ENCODE measurements at places on chromosomes 11 and 22. TPM values are rescaled to one million over a fixed set of nuclear protein-coding genes. Genes with fewer than 3 reads are reported as not detected.

- DNase-seq: no peak
Observed at GRCh38 chr11:131546218-131546895, 175.9 kb downstream of the NTM start.

GRCh38 chr22:24937114-24937513 lies 9.4 kb downstream of the LHFPL7 start:
- DNase-seq: peak; percentile 67

DNA sequence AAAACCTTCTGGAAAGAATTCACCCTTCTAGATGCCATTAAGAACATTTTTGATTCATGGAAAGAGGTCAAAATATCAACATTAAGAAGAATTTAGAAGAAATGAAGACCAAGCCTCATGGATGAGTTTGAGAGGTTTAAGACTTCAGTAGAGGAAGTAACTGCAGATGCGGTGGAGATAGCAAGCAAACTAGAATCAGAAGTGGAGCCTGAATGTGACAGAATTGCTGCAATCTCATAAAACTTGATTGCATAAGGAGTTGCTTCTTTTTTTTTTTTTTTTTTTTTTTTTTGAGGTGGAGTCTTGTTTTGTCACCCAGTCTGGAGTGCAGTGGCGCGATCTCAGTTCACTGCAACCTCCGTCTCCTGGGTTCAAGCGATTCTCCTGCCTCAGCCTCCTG lies 51.6 kb downstream of the MS4A13 start:
- no peak for DNase-seq

- no peak for DNase-seq
Observed at GRCh38 chr11:36417154-36417553, 92.9 kb downstream of the TRAF6 start.

DNA sequence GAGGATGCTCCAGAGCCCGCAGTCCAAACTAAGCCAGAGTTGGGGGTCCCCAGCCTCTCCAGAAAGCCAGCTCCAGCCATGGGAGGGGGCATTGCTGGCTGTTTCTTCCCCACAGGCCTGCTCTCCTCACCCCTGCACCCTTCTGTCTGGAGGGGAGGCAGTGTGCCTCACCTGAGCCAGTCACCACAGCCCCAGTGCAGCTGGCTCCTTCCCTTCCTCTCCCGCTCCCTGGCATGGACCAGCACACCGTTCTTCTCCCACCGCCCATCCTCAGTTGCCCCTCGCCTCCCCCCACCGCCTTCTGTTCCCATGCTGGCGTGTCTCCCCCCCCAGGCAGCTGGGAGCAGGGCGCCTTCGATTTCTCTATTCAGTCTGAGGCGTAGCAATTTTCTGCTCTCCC lies 110.5 kb upstream of the THY1 start:
- no peak for DNase-seq

- DNase-seq: no peak
Observed at GRCh38 chr22:36022162-36022561, 6.5 kb downstream of the RBFOX2 start.

- peak; percentile 53 for DNase-seq
Observed at GRCh38 chr11:44763121-44763820, 36.5 kb downstream of the TSPAN18 start.

GRCh38 chr11:119188887-119189286 lies 3.6 kb downstream of the NHERF4 start:
- no peak for DNase-seq

GRCh38 chr11:122521626-122522025 lies 133.9 kb upstream of the UBASH3B start:
- no peak for DNase-seq

DNA sequence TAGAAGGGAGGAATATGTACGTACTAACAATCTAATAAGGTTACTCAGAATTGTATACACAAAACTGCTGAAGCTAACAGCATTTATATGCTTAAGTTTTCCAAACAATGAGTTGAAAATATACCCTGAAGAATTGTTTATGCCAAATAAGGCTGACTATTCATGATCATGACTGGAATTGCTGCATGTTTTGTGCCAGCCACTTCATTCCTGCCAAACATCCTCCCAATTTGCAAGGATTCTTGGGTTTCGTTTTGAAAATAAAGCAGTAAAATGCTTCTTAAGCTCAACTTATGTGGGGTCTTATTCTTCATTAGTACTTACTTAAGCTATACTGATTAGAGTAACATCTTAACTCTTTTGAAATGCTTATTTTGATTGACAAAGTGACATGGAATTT lies 149.0 kb downstream of the SPON1 start:
- DNase-seq: no peak

DNA sequence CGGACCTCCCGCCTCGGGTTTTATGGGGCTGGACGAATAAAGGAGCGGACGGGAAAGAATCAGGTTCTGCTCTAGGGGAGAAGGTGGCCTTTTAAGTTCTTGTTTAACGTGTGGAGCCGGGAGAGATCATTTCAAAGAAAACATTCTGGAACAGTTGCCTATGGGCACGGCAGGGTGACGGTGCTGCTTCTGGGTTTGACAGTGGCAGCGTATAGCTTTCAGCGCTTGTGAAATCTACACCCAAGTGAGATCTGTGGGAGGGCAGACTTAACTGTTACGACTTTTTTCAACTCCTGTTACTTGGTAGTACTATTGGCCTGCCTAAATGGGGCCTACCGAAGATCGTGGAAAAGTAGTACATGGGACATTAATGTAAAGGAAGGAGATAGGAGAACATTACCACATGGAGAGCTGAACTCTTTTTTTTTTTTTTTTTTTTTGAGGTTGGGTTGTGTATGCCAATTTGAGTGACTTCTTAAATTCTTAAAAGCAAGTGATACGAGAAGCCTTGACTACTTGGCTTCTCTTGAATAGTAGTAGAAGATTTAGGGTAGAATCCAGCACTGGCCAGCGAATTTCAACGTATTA lies 743 bp downstream of the USP47 start:
- peak; percentile 76 for DNase-seq

DNA sequence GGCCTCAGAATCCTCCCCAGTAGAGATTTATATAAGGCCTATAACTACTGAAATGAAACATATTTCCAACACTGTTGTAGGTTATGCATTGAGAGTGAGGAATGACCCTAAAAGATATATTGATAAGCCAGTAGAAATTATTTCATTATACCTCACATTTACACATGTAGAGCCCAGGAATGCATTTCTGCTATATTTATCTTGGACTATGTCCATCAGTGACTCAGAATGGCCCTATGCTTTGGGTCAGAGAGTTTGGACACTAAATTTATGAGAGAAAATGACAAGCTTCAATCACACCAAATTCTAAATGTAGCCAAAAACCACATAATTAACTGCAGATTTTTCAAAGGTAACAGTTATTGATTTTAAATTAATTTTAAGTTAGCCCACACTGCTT lies 761.9 kb downstream of the DLG2 start:
- no peak for DNase-seq

- no peak for DNase-seq
Observed at GRCh38 chr11:100965346-100965745, 164.3 kb downstream of the PGR start.

- DNase-seq: no peak
Observed at GRCh38 chr11:86502137-86502642, 127.5 kb downstream of the CCDC81 start.

GRCh38 chr11:47078751-47079521 lies 97.7 kb downstream of the ARFGAP2 start:
- DNase-seq: no peak

DNA sequence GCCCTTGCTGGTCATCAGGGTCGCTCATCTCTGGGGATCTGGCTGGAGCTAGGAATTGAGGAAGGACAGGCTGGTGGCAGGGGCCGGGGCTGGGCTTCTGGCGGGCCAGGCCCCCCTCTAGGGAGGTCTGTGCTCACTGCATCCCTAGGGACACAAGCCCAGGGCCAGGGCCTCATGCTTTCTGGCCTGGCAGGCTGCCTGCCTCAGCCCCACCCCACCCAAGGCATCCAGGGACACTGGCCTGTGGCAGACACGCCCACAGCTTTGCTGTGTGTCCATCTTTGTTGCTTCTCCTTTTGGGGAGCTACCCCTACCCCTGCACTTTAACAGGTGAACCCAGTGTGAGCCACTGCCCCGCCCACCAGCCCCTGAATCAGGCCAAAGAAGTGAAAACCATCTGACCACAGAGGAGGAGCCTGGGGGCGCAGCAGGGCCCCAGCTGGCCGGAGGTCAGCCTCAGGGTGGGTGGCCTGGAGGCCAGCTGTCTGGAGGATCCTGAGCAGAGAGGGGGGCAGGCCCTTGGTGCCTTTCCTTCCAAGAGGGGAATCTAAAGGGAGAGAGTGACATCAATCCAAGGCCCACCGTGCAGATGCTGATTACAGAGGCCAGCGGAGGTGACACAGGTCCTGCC lies 26.8 kb upstream of the CELSR1 start:
- no peak for DNase-seq

DNA sequence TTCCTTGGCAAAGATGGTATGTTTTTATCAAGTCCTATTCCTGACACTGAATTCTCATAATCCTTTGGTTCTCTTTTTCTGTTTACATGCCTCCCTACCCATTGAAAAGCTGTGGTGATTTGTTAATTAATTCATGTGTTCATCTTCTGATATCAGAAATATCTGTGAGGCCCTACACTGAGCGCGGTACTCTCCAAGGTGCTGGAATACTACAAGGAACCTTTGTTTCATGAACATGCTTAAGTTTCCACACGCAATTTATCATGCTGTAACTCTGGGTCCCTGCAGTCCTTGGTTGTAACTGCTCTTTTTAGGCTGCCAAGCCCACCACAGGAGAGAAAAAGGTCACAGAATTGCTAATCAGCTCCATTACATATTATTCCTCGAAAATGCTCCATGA lies 331.8 kb downstream of the FAT3 start:
- DNase-seq: peak; percentile 1

DNA sequence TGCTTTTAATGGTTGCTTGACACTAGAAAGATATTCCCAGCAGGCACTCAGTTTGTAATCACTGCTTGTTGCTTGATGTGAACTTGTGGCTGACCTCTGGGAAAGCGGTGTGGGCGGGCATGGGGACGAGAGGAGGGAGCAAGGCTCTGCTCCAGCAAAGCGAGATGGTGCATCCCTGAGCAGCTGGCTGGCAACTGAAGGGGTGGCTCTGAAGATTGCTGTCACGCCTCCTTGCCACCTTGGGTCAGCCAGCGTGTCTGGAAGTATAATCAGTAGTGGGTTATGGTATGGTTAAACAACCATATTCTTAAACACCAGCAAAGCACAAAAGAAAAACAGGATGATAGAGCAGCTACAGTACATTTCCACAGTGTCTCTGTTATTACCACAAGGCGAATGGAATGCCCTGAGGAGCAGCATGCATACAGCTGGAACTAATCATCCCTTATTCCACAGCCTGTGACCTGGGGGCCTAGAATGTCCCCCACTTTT lies 124.5 kb downstream of the TRIM44 start:
- no peak for DNase-seq

- no peak for DNase-seq
Observed at GRCh38 chr11:130159657-130160497, at the start of gene ST14. Gene ST14 (plus strand): TSS chr11:130159782. CDS start chr11:130159980, 198 bp downstream.

DNA sequence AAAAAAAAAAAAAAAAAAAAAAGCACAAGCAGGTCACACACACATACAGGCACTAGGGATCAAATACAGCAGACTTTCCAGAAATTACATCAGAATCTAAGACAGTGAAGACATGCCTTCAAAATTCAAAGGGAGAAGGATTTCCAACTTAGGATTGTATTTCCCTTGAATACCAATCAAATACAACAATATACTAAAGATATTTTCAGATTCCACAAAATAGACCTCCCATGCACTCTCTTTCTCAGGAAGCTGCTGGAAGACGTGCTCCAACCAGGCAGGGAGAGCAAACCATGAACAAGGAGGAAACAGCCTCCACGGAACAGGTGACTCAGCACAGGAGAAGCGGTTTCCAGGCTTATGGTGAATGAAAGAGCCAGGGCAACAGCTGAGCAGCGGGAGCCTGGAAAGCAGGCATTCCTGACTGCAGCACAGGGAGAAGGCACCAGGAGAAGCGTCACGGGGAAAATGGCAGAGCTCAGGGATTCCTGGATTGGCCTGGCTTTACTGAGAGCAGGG lies 32.0 kb downstream of the TMEM184B start:
- DNase-seq: peak; percentile 95

GRCh38 chr11:2385156-2386151 lies 8.3 kb downstream of the CD81 start:
- DNase-seq: no peak

DNA sequence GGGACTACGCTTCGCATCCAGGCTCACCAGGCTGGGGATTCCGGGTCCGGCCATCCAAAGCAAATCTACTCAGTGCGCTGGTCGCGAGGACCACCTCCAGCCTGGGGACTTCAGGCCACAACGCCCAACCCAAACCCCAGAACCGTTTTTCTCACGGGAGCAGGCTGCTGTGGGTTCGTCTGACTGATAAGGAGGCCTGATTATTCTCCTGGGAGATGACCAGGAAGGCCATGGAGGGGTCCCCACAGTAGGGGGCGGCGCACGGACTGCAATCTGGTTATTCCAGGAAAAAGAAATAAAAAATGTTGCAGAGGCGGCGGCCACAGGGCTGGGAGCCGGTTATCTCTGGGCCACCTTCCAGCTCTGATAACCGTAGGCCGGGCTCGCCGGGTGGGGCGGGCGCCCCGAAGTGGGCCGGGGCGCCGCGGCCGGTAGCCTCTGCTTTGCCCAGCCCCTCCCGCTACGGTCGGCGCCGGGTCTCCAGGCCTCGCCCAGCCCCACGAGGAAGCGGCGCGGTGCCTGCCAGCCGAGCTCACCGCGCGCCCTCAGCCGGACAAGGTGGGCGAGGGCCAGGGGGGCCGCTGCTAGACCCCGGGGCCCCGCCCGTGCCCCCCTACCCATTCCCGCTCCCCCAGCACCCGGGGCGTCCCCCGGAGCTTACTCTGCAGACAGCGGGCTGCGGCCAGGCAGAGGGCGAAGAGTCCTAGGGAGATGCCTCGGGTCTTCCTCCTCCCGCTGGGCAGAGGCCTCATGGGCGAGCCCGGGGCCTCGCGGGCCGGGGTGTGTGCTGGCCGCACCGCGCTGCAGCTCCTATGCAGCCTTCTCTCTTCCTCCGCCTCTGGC lies 446 bp downstream of the VSTM5 start:
- DNase-seq: peak; percentile 17

GRCh38 chr11:65065851-65066250 lies 7.5 kb upstream of the NAALADL1 start:
- DNase-seq: no peak

GRCh38 chr11:121514432-121515334 lies 61.9 kb upstream of the SORL1-AS1 start:
- no peak for DNase-seq

Gene CUL5
- 55.0 TPM for total RNA-seq

Gene SUSD2
- 0.34 TPM for total RNA-seq

Gene MMP13
- total RNA-seq: not detected

Gene CYB5R2
- 0.47 TPM for total RNA-seq

Gene PRRG4
- total RNA-seq: 1.3 TPM

Gene HBB
- total RNA-seq: not detected

Gene OTUB1
- 57.7 TPM for total RNA-seq

Gene TRIM66
- total RNA-seq: 5.6 TPM

Gene PATE4
- not detected for total RNA-seq

Gene IGLL1
- not detected for total RNA-seq

Gene GAB2
- 23.5 TPM for total RNA-seq

Gene ANO1
- not detected for total RNA-seq

Gene SERPINH1
- 552 TPM for total RNA-seq

Gene MMP3
- total RNA-seq: not detected

Gene PDE2A
- 351 TPM for total RNA-seq

Gene CRYAB
- total RNA-seq: 1.0 TPM

Gene FOLH1
- total RNA-seq: not detected

All from dermis blood vessel endothelial cell (primary cell).